T47D (cell line): ENCODE measurements at places on chromosomes 5 and 9.

- DNase-seq = no peak
These were observed 135.4 kb upstream of the CKMT2 start for GRCh38 chr5:81097713-81098112.

DNA sequence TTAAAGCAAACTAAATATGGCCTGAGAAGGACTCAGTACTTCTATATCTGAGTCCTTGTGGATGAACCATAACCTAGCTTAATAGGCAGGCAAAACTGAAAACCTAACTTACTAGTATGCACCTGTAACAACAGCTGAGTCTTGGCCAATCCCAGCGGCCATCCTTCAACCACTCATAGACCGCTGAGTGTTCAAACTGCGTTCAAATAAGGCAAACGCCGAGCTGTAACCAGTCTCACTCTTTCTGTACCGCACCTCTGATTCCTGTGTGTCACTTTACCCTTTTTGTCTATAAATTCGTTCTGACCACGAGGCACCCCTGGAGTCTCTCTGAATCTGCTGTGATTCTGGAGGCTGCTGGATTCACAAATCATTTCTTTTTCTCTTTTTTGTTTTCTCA lies 170.5 kb downstream of the COL23A1 start:
- DNase-seq = peak; percentile 27

GRCh38 chr5:172843825-172844576 lies 9.9 kb downstream of the ERGIC1 start:
- no peak for DNase-seq

DNA sequence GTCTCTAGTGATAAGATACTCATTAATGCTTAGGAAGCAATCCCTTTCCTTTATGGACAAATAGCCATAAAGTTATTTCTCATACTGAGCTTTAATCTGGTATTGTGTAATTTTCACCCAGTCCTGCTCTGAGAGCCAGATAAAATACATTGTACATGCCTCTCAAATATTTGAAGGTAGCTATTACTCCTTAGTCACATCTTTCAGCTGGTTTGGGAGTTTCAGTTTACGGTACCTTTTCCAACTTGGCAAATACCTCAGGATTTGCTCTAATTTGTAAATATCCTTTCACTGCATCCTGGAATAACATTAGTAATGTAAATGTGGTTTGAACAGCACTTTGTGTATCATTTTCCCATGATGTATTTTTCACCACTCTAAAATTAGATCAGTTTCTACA lies 47.4 kb downstream of the ABHD17B start:
- no peak for DNase-seq

GRCh38 chr5:34062419-34062818 lies 19.4 kb upstream of the C1QTNF3 start:
- no peak for DNase-seq

GRCh38 chr5:39014561-39014960 lies 59.6 kb downstream of the RICTOR start:
- no peak for DNase-seq

DNA sequence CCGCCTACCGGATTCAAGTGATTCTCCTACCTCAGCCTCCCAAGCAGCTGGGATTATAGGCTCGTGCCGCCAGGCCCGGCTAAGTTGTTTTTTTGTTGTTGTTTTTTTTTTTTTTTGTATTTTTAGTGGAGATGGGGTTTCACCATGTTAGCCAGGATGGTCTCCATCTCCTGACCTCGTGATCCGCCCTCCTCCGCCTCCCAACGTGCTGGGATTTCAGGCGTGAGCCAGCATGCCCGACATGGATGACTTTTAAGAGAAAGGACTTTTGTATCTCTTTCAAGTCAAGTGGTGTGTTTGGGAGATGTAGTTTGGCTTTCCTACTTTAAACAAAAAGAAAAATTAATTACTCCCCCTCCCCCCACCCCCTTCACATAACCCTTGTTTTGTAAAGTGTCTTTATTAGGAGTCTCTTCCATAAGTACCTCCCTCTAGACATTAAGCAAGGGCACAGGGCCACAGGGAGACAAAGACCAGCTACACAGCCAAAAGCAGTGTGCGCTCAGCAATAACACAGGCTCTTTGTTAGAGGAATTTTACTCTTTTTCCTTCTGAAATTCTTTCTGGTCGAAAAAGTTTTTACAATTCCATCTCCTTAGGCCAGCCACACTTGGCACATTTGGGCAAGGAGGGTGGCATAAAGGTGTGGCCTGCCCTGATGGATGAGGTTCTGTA lies 31.2 kb downstream of the JAKMIP2 start:
- DNase-seq = no peak

GRCh38 chr5:121833617-121834016 lies 18.1 kb upstream of the FTMT start:
- no peak for DNase-seq

- DNase-seq = peak; percentile 29
These were observed 1772.4 kb upstream of the CDH9 start for GRCh38 chr5:28810751-28811136.

GRCh38 chr5:31537851-31538250 lies 5.8 kb downstream of the C5orf22 start:
- DNase-seq = no peak

GRCh38 chr5:60077292-60077691 lies 183.8 kb upstream of the PDE4D start:
- DNase-seq = no peak

DNA sequence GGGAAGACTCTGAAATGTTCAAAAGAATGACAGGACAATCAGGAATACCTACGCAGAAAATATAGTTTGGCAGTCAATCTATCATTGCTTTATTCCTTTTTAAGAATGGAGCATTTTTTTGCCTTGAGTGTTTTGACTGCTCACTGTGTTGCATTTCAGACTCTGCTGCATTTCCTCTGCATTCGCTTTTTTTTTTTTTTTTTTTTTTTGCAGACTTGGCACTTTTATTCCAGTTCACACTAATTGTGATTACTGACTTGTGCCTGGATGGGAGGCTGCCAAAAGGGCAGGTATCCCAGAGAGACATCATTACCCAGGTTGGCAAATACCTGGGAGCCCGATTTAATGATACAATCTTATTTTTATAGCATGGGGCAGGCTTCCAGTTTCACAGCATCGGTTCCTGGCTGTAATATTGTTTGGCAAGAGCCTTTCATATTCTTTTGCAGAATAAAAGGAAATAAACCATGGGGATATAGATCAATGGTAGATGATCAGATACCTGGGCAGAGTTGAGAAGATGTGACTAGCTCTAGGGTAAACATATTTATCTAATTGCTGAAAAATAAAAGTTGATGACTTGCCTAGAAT lies 1132.6 kb downstream of the MAT2B start:
- DNase-seq = peak; percentile 79

DNA sequence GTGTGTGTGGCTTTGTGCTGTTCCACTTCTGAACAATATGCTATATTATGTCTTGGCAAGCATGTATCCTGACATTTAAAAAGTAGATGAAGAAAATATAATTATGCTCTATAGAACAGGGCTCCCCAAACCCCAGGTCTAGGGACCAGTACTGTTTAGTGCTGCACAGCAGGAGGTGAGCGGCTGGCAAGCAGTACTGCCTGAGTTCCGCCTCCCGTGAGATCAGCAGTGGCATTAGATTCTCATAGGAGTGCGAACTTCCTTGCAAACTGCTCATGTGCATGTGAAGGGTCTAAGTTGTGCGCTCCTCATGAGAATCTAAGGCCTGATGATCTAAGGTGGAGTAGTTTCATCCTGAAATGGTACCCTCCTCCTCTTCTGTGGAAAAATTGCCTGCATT lies 979.1 kb upstream of the CTNND2 start:
- no peak for DNase-seq

DNA sequence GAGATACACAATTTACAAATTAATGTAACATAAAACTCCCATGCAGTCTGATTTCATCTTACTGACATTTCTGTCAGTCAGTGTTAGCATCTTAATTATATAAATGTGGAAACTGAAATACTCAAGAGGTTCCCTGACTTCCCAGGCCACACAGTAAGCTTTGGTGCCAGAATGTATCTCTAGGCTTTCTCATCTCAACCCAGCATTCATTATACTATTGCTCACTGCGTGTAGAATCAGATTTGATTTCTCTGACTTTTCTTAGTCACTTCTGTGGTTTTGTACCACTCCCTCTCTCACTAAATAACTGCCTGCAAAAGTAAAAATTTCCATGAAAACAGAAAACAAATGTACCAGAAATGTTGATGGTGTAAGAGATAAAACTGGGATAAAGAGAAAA lies 31.7 kb upstream of the CDKN2B start:
- DNase-seq = no peak

GRCh38 chr5:106766916-106767315 lies 903.8 kb downstream of the EFNA5 start:
- no peak for DNase-seq

- no peak for DNase-seq
These were observed 50.0 kb upstream of the GLIS3 start for GRCh38 chr9:4349816-4350418.

DNA sequence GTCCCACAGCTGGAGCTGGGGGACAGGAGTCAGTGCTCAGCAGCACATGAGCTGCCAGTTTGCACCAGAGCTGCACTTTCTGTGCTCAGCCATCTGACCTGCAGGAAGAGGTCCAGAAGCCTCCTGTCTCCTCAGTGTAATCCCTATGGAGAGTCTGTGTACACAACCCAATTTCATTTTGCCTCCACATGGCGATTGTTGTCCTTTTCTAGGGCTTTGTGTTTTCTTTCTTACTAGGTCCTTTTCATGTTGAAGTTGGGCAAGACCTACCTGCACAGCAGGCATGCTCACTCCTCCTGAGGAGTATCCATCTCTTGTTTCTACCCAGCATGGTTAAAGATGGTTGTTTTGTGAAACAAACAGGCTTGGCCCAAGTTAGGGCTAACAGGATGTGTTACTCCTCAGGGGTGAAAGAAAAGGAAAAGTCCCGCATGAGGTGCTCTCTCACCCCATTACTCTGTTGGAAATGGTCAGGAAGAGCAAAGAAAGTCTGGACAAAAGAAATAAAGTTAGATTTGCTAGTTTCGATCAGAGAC lies 273.0 kb downstream of the TMEM167A start:
- DNase-seq = no peak
